ENCODE measurements at places on chromosomes 1 and 21.

- no peak overlapping the region for H3K4me3 ChIP-seq
- no peak for DNase-seq
- no peaks in the 10 kb centered on the region for H3K4me1 ChIP-seq
- H3K27me3 ChIP-seq: peaks cover 8% of the 10 kb centered on the region
Observed at GRCh38 chr1:20115479-20115878, 3.9 kb downstream of the PLA2G2D start.

GRCh38 chr1:12435639-12436344, 182.2 kb downstream of the DHRS3 start:
- peaks cover 9% of the 10 kb centered on the region for H3K36me3 ChIP-seq
- peaks cover 85% of the 10 kb centered on the region for H3K4me1 ChIP-seq
- no peak overlapping the region for H3K4me3 ChIP-seq

- no peak overlapping the region for H3K27ac ChIP-seq
- no peaks in the 10 kb centered on the region for H3K36me3 ChIP-seq
- H3K4me3 ChIP-seq: no peak overlapping the region
- DNase-seq: no peak
- no peaks in the 10 kb centered on the region for H3K4me1 ChIP-seq
Observed at GRCh38 chr1:34746101-34746500, 8.7 kb upstream of the GJB5 start.

GRCh38 chr1:72827278-72827677, 544.9 kb upstream of the NEGR1 start:
- no peaks in the 10 kb centered on the region for H3K4me1 ChIP-seq
- no peak overlapping the region for H3K4me3 ChIP-seq
- DNase-seq: no peak

- no peaks in the 10 kb centered on the region for H3K27me3 ChIP-seq
- no peak for DNase-seq
- no peak overlapping the region for H3K27ac ChIP-seq
- H3K36me3 ChIP-seq: no peaks in the 10 kb centered on the region
- no peak overlapping the region for H3K4me3 ChIP-seq
- no peaks in the 10 kb centered on the region for H3K4me1 ChIP-seq
Observed at GRCh38 chr1:227844320-227845146, 29.1 kb downstream of the PRSS38 start.

DNA sequence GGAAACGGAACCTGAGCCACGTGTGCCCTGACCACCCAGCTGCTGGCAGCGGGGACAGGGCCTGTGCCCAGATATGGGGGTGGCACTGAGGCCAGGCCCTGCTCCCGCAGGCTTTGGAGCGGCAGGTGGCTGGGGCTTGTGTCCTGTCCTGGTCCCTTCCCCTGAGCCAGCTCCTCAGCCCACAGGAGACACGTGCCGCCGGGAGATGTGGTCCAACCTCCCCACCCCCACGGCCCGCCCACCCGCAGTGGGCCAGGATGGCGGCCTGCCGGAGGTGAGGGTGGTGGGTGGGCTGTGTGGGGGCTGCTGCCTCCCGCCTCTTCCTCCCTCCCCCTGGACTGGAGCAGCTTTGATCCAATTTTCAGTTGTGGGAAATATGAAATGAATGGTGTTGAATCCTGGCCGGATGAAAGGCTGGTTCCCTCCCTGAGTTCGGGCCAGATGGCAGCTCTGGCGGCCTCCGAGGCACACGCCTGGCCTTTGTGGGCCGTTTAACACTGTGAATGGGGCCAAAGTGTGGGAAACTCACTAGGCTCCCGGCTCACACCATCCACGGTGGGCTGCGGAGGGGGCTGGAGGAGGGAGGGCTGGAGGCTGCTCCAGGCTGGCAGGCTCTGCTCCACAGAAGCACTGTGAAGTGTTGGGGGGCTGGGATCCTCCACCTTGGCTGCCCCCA, 2.6 kb upstream of the HES5 start:
- no peak overlapping the region for H3K4me3 ChIP-seq
- peaks cover 9% of the 10 kb centered on the region for H3K27me3 ChIP-seq
- H3K4me1 ChIP-seq: peaks cover 11% of the 10 kb centered on the region
- H3K36me3 ChIP-seq: no peaks in the 10 kb centered on the region
- no peak for DNase-seq
- H3K27ac ChIP-seq: no peak overlapping the region

DNA sequence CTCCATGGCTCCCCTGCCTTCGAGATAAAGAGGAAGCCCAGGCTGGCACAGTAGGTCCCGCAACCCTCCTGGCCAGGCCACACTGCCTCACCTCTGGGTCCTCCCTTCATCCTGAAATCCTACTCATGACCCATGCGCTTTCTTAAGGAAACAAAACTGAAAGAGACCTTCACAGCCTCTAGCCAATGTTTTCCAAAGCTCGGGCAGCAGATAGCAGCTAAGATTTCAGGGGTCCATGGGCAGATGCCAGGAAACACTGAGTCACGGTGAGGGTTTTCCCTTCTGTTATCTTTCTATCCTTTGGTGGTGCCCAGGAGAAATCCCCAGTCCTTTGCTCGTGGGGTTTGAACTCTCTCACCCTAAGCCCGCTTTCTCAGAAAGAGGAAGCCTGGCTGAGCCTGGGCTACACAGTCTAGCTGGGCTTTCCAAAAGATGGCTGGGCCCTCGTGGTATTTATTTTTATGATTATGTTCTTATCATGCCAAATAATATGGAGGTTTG, 26.6 kb downstream of the TTC39A start:
- peaks cover 11% of the 10 kb centered on the region for H3K4me1 ChIP-seq
- DNase-seq: peak; percentile 45
- H3K27ac ChIP-seq: no peak overlapping the region

GRCh38 chr1:245520611-245521010, 365.8 kb downstream of the KIF26B start:
- no peaks in the 10 kb centered on the region for H3K36me3 ChIP-seq
- H3K4me1 ChIP-seq: no peaks in the 10 kb centered on the region
- H3K4me3 ChIP-seq: no peak overlapping the region
- no peak for DNase-seq

DNA sequence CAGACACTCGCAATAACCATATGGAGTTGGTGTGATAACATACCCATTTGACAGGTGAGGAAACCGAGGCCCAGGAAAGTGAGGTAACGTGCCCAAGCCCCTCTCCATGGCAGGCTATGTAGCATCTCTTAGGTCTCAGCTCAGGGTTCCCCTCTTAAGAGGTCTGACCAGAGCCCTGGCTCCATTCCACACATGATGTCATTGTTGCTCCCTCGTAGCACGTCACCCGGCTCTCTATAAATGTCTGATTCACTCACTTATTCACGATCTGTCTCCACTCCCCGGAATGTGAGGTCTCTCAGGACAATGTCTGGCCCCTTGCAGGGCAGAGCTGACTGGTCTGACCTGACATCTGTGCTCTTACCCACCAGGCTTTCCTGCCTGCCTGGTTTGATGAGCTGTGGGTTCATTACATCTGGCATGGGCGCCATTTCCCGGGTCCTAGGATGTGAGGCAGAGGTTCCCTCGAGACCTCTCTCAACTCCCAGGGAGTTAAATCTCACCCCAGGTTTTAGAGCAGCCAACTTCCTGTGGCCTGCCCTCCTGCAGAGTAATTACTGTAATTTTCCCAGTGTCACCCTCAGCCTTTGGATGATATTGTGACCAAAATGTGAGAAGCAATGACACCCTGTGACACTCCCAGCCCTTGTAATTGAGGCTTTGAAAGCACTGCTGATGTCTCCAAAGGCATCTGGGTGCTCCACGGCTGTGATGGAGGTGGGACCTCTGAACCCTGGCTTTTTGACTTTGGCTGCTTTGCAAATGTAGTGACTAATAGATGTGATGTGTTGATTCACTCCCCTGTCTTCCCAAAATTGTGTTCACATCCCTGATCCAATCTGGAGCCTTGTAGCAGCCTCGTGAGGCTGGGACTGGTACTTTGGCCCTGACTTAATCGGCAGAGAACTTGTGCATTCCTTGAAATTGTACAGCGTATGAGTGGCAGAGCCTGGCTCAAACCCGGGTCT, 10.6 kb downstream of the ACTL8 start:
- no peak overlapping the region for H3K27ac ChIP-seq
- H3K4me1 ChIP-seq: no peaks in the 10 kb centered on the region
- peaks cover 4% of the 10 kb centered on the region for H3K27me3 ChIP-seq
- no peak overlapping the region for H3K4me3 ChIP-seq
- H3K36me3 ChIP-seq: no peaks in the 10 kb centered on the region

- no peak for DNase-seq
- H3K27me3 ChIP-seq: peaks cover 69% of the 10 kb centered on the region
- no peak overlapping the region for H3K27ac ChIP-seq
- peak overlapping the region; percentile 62 for H3K4me3 ChIP-seq
Observed at GRCh38 chr1:178092878-178093493, 918 bp upstream of the RASAL2 start.

DNA sequence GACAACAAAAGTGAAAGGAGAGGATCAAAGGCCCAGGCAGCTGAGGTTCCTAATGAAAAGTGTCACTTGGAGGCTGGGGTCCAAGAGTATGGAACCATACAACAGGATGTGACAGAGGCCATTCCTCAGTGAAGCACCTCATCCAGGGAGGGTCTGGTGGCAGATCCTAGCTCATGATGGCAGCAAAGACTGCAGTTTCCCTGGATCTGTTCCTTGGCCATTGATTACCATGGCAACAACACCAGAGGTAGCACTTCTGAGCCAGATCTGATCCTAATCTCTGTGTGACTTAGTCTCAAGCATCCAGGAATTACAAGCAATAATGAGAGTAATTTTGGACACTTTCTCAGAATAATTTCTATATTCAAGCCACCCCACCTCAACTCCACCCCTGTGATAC, 12.9 kb downstream of the FAM177B start:
- no peak overlapping the region for H3K27ac ChIP-seq
- DNase-seq: no peak
- H3K27me3 ChIP-seq: peaks cover 2% of the 10 kb centered on the region

GRCh38 chr1:205354259-205355074, 2.3 kb downstream of the KLHDC8A start:
- H3K27ac ChIP-seq: no peak overlapping the region
- peak; percentile 82 for DNase-seq
- no peaks in the 10 kb centered on the region for H3K36me3 ChIP-seq
- no peaks in the 10 kb centered on the region for H3K4me1 ChIP-seq

- H3K27ac ChIP-seq: peak overlapping the region; percentile 73
- no peaks in the 10 kb centered on the region for H3K27me3 ChIP-seq
- H3K36me3 ChIP-seq: peaks cover 45% of the 10 kb centered on the region
- DNase-seq: no peak
Observed at GRCh38 chr21:37514038-37514667, 147.6 kb downstream of the DYRK1A start.

DNA sequence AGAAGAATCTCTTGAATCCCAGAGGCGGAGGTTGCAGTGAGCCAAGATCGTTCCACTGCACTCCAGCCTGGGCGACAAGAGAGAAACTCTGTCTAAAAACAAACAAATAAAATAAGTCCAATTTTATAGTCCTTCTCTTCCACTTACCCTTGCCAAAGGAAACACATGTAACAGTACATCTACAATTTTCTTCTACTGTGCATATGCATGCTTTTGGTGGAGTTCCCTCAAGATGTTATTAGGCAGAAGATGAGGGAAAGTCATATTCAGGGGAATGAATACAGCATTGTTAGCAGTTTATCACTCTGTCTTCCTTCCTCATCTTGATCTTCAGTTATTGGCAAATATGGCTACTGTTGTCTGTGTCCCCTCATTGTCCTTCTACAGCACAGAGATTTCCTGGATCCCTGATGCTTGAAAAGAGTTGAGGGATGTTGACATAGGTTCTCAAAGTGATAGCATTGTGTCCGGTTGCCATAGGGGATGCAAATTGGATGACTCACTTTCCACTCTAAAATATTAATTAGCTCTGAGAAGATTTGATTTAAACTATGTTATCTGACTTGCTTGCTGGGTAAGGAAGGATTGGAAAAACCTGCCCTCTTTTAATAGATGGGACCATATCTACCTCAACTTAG, 1173.6 kb downstream of the KCNT2 start:
- H3K4me1 ChIP-seq: no peaks in the 10 kb centered on the region
- H3K27me3 ChIP-seq: no peaks in the 10 kb centered on the region
- no peak for DNase-seq
- no peak overlapping the region for H3K4me3 ChIP-seq

- no peaks in the 10 kb centered on the region for H3K27me3 ChIP-seq
- DNase-seq: no peak
- H3K4me3 ChIP-seq: no peak overlapping the region
- H3K27ac ChIP-seq: no peak overlapping the region
Observed at GRCh38 chr1:193144361-193144938, 22.6 kb downstream of the CDC73 start.

GRCh38 chr1:197042676-197043341, 24.3 kb downstream of the F13B start:
- H3K27ac ChIP-seq: no peak overlapping the region
- H3K27me3 ChIP-seq: peaks cover 3% of the 10 kb centered on the region
- H3K36me3 ChIP-seq: no peaks in the 10 kb centered on the region
- DNase-seq: no peak
- no peak overlapping the region for H3K4me3 ChIP-seq

GRCh38 chr1:237012788-237013383, 8.6 kb upstream of the MT1HL1 start:
- no peak overlapping the region for H3K4me3 ChIP-seq
- H3K27ac ChIP-seq: no peak overlapping the region
- no peak for DNase-seq
- H3K36me3 ChIP-seq: no peaks in the 10 kb centered on the region
- H3K4me1 ChIP-seq: no peaks in the 10 kb centered on the region

DNA sequence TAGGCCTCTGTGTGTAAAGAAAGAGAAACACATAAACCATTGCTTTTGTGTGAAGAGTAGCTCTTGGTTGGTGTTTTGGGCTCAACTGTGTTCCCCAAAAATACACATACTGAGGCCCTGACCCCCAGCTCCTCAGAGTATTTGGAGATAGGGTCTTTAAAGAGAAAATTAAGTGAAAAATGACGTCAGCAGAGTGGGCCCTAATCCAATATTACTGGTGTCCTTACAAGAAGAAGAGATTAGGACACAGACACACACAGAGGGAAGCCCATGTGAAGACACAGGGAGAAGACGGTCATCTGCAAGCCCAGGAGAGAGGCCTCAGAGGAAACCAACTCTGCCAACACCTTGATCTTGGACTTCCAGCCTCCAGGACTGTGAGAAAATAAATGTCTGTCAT, 76.9 kb upstream of the PGBD5 start:
- H3K4me3 ChIP-seq: no peak overlapping the region
- peaks cover 9% of the 10 kb centered on the region for H3K27me3 ChIP-seq
- no peaks in the 10 kb centered on the region for H3K36me3 ChIP-seq
- no peaks in the 10 kb centered on the region for H3K4me1 ChIP-seq
- DNase-seq: no peak
- no peak overlapping the region for H3K27ac ChIP-seq

GRCh38 chr1:218617986-218618385, 272.9 kb downstream of the TGFB2 start:
- no peaks in the 10 kb centered on the region for H3K4me1 ChIP-seq
- no peak overlapping the region for H3K4me3 ChIP-seq
- no peak for DNase-seq
- H3K36me3 ChIP-seq: no peaks in the 10 kb centered on the region
- no peak overlapping the region for H3K27ac ChIP-seq

GRCh38 chr1:67485046-67485811, 55.0 kb upstream of the SERBP1 start:
- no peaks in the 10 kb centered on the region for H3K27me3 ChIP-seq
- no peak overlapping the region for H3K4me3 ChIP-seq
- DNase-seq: no peak
- H3K4me1 ChIP-seq: peaks cover 4% of the 10 kb centered on the region
- H3K27ac ChIP-seq: no peak overlapping the region

- H3K27ac ChIP-seq: no peak overlapping the region
- H3K27me3 ChIP-seq: peaks cover 2% of the 10 kb centered on the region
- peaks cover 18% of the 10 kb centered on the region for H3K4me1 ChIP-seq
- H3K36me3 ChIP-seq: peaks cover 2% of the 10 kb centered on the region
- peak overlapping the region; percentile 72 for H3K4me3 ChIP-seq
- peak; percentile 41 for DNase-seq
Observed at GRCh38 chr1:83692524-83693381, 306.2 kb downstream of the TTLL7 start.

GRCh38 chr1:2009101-2010053, 5.8 kb upstream of the CFAP74 start:
- H3K36me3 ChIP-seq: no peaks in the 10 kb centered on the region
- no peaks in the 10 kb centered on the region for H3K4me1 ChIP-seq
- no peak overlapping the region for H3K4me3 ChIP-seq
- no peak for DNase-seq
- H3K27ac ChIP-seq: no peak overlapping the region
